ENCODE measurements at places on chromosomes 16 and 17.
A peak's percentile ranks its signal among the peaks of the same experiment; 100 is the strongest.

DNA sequence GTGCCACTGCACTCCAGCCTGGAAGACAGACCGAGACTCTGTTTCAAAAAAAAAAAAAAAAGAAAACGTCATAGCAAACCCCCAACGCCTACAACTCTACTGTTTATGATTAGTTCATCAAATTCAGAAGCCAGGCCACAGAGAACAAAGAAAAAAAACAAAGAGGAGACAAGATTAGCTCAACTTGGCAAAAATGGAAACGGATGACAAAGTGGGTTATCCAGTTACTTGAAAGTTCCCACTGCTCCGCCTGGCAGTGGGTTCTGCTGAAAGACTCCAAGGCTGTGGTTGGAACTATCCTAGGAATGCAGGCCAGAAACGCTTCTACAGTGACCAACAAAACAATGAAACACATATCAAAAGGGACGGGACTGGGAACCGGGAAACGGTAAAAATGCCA, 53.1 kb downstream of the MRM3 start:
- peak; percentile 91 for DNase-seq

- DNase-seq, result no peak
Observed at GRCh38 chr17:63024716-63025115, 58.7 kb downstream of the TANC2 start.

GRCh38 chr17:69508814-69509213, 94.3 kb downstream of the MAP2K6 start:
- no peak for DNase-seq

GRCh38 chr16:22727285-22728166, 86.4 kb upstream of the HS3ST2 start:
- DNase-seq, result no peak

DNA sequence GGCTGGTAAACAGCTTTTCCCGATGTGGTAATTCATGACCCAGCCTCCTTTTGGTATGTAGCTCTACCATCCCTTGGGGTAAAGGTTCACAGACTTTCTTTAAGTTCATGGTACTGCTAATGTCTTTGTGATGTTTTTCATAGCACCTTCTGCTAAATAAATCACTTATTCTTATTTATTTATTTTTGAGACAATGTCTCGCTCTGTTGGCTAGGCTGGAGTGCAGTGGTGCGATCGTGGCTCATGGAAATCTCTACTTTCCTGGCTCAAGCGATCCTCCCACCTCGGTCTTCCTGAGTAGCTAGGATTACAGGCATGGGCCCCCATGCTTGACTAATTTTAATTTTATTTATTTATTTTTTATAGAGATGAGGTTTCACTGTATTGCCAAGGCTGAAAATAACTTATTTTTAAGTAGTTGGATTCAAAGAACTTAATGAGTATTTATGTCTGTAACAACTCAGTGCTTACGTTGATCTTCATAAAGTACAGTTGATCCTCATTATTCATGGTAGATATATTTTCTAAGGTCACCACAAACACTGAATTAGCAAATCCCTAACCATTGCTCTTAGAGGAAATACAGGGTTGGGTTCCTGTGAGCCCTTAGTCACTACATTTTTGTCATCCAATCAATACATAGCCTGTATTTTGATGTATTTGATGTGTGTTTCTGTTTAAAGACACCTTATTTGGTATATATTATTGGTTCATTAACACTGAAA, 97.1 kb downstream of the SHISA9 start:
- DNase-seq, result no peak

- no peak for DNase-seq
Observed at GRCh38 chr17:872855-873254, 90.7 kb downstream of the MRM3 start.

GRCh38 chr17:83186226-83186625, 106.8 kb downstream of the METRNL start:
- DNase-seq, result no peak

- no peak for DNase-seq
Observed at GRCh38 chr17:31595666-31596381, 204.3 kb downstream of the RAB11FIP4 start.

DNA sequence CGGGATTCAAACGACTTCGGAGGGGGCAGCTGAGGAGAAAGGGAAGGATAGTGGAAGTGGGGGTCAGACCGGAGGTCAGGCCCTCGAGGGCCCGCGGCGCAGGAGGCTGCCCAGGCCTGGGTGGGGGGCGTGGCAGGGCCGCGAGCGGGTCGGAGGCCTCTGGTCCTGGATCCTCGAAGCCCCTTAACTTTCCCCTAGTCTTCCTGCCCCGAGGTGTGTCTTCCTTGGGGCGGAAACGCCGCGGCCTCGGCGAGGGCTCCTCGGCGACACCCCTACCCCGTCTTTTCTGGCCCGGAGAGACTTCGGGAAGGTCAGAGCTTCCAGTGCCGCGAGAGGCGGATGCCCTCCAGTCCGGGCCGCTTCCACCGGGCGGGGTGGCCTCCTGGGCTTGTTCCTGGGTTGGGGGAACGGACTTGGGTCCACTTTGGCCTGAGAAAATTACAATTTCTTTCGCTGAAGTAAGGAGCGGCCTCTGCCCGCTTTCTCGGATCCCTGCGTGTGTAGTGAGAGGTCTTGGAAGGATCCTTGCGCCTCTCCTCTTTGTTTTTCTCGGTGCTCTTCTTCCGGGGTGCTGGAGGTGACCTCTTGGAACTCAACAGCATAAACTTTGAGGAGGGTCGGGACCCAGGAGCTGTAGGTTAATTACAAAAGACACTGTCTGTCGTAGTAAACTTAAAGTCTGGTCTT, 491 bp downstream of the IST1 start:
- peak; percentile 41 for DNase-seq

- no peak for DNase-seq
Observed at GRCh38 chr17:54015734-54016133, 193.0 kb downstream of the KIF2B start.

- DNase-seq, result no peak
Observed at GRCh38 chr16:83579436-83579835, 228.3 kb upstream of the HSBP1 start.

DNA sequence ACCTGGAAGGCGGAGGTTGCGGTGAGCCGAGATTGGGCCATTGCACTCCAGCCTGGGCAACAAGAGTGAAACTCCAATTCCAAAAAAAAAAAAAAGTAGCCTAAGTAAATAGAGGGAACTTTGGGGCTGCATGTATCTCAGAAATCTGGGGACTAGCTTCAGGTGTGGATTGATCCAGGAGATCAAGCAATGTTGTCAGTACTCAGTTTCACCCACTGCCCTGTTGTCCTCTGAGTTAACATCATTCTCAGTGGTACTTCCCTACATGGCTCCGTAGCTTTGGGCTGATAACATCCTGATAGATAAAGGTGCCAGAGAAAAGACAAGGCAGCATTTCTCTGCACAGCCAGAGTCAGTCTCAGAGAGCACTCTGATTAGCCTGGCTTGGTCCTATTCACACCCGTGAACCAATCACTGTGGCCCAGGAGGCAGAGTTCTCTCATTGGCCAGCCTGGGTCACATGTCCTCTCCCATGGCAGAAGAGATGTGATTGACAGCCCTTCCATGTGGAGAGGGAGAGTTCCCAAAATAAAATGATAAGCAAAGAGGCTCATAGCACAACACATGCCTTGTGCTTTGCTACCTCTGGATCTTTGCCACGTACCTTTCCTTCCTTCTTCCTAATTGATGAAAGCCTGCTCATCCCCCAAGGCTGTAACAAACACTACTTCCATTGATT, 99.6 kb downstream of the ABCC1 start:
- DNase-seq, result no peak

DNA sequence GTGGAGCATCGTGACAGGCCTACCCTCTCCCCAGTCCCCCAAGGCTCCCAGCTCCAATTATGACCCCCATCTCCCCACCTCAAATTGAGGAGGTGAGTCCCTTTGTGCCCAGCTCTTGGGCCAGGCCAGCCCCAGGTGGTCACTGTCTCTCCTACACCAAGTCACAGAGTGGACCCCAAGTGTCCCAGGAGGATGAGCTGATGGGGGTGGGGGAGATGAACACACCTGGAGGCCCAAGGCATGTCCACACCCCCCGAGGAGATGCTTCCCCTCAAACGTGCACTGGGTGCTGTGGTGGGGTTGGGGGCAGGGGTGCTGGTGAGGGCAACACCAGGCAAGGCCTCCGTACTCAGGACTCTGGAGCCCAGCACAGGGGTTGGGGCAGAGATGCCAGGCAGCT, 73.2 kb downstream of the RBFOX3 start:
- no peak for DNase-seq

DNA sequence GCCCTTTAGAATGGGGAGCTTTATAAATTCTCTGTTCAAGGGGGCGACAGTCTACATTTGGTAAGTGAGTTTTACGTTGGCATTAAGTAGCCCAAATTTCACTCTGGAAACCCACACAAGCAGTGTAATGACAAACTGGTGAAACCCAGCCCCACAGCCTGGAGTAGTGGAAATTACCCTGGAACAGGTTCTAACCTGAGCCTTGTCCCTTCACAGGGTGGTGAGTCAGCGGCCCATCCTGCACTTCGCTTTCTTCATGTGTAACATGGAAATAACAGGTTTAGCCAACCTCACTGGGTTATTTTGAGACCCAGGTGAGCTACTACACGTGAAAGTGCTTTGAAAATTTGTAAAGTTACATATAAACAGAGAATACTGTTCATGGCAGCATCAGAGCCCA, 3.5 kb upstream of the TLCD3A start:
- no peak for DNase-seq

GRCh38 chr16:27441276-27441675, 39.3 kb downstream of the IL21R start:
- no peak for DNase-seq

GRCh38 chr16:57013902-57014301, 24.5 kb downstream of the NLRC5 start:
- DNase-seq, result no peak

GRCh38 chr17:51841669-51842068, 316.8 kb downstream of the CA10 start:
- DNase-seq, result no peak

DNA sequence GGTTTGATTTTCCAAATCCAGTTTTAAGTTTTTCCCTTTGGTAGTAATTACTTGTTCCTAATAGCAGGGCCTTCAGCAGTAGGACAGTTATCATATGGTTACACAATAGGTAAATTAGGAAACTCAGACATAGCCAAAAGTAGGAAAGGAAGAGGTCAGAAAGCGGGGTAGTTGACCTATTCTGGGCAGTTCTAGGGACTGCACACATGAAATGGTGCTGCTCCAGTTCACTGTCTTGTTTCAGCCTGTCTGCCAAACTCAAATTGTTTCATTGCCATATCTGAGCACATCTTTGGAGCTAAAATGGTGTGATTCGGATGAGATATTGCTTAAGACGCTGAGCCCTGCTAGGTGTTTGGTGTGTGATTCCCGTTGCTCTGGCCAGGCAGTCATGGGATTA, 56.7 kb downstream of the TANGO6 start:
- DNase-seq, result no peak

DNA sequence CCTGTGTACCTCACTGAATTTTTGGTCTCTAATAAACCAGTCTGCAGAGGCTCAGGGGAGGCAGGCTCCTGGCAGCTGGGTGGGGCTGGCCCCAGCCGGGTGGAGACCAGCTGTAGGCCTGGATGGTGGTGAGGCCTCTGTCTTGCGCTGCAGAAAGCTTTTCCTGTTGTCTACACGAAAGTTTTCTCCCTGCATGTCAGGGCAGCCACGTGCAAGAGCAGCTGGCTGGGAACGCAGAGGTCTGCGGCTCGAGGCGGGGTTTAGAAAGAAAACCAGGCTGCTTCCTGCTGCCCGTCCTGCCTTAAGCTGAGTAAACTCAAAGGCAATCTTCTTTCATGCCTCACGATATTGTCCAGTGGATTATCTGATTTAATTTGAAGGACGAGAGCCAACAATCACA, 2.4 kb downstream of the SERPINF1 start:
- peak; percentile 70 for DNase-seq

DNA sequence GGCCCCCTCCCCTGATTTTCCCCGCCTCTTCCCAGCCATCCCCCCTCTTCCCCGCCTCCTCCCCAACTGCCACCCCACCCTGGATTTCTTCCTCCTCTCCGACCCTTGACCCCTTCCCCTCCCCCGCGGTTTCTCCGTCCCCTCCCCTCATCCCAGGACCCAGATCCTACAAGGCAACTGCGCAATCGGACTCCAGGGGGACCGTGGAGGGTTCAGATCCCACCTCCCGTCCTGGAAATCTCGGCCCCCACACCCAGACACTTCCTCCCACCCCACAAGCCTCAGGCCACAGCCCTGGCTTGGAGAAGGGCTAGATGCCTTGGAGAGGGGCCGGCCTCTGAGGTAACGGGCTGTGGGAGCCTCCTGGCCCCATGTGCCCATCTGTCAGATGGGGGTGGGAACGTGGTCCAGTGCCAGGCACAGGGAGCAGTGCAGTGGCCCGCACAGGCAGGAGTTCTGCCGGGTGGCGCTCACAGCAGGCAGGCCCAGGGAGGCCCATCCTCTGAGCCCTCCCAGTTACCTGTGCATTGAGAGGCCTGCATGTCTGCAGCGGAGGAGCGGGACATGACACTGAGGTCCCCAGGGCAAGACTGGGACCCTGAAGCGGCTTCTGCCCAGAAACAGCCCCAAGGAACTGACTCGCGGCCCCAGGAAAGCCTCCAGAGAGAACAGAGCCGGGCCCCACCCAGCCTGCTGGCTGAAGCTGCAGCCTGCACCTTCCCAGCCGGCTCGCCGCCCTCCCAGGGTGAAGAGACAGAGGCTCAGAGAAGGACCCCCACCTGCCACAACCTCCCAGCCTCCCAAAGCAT, 16.7 kb downstream of the ZNF423 start:
- no peak for DNase-seq

DNA sequence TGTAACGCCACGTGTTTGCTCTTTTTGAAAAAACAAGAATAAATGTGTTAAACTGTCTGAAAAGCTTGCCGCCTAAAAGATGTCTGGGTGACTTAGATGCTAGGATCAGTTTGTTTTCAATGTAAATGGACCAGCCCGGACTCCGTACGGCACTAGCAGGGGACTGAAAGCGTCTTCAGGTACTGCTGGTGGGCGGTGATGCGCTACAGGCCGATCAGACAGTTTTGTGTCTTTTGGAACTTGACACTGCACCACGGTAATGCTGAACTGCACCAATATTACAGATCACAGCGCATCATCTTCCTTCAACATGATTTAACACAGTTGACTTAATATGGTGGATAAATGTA, 727 bp upstream of the MBTPS1 start:
- DNase-seq, result peak; percentile 17

GRCh38 chr17:39738568-39738901, 797 bp downstream of the GRB7 start:
- no peak for DNase-seq

DNA sequence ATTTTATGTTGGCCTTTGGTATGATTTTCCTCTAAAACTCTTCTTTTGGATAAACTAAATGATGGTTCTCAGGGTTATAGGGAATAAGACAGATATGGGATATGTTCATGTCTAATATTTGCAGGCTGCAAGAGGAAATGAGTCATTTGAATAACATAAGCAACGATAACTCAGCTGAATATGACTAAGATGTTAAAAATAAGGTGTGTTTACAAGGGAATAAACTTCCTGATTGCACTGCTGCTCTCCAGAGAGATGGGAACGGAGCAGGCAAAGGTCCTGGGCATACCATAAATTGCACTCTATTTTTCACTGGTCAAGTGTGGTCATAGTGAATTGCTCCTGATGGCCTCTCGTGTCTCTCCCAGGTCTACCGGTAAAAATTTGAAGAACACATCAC, 666.2 kb downstream of the TOX3 start:
- DNase-seq, result peak; percentile 41

- no peak for DNase-seq
Observed at GRCh38 chr16:2985893-2986355, 5.7 kb upstream of the PKMYT1 start.

All from AG08396 (cell line).